ENCODE measurements at places on chromosomes 11 and 22.

DNA sequence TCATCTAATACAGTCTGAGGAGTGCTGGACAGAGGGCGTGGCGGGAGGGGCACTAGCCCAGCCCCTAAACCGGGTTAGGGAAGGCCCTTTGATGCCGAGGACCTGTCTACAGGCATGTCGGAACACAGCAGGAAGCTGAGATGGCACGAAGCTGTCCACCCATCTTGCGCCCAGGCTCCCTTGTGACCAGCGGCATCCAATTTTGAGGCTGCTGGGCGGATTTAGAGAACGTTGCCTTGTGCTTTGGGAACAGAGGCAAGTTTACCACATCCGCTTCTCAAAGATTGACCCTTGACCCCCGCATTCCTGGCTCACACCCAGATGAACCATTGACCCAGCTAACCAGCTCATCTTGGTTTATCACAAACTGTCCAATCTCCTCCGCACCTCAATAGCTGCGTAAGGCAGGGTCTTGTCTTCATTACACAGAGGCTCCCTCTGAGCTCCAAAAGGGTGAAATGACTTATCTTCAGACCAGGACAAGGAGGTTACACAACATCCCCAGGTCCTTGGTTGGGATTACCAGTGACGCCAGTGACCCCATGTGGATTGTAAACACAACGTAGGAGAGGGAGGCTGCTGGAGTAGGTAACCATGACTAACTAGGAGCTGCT lies 4.5 kb downstream of the FAM83F start:
- no peak for DNase-seq

- DNase-seq: no peak
Observed at GRCh38 chr11:87473174-87473573, 435.4 kb downstream of the TMEM135 start.

DNA sequence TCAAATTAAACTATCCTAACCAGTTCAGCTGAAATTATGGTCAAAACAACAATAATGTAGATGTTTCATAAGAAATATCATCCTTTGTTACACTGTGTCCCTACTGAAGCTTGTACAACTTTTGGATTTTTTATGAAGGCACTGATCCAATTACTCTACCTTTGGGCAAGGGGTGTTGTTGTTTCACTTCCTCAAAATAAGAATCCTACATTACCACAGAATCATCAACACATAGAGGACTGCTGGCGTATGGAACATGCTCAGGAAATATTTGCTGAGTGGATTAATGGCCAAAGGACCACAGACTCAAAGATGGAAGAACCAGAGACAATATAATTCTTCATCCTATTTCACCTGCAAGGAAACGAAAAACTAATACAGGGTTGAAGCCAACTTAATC lies 907.5 kb upstream of the CCDC90B start:
- DNase-seq: no peak

GRCh38 chr11:126114486-126115126 lies 51.9 kb upstream of the CDON start:
- peak; percentile 52 for DNase-seq

- no peak for DNase-seq
Observed at GRCh38 chr11:29293825-29294224, 723.0 kb downstream of the KCNA4 start.
